WERI-Rb-1 (cell line): ENCODE measurements at places on chromosomes 16 and 17.
A peak's percentile ranks its signal among the peaks of the same experiment; 100 is the strongest.

- DNase-seq = no peak
These were observed 10.8 kb downstream of the TAX1BP3 start for GRCh38 chr17:3657588-3657869.

GRCh38 chr17:36591434-36592315 lies at the start of gene DHRS11:
DHRS11 (plus strand) TSS chr17:36591879; CDS start chr17:36592010, 131 bp downstream.
- DNase-seq = peak; percentile 87

- DNase-seq = no peak
These were observed 500.2 kb downstream of the SHISA9 start for GRCh38 chr16:13401641-13402040.

GRCh38 chr17:57941384-57942370 lies 13.5 kb downstream of the CUEDC1 start:
- DNase-seq = no peak

DNA sequence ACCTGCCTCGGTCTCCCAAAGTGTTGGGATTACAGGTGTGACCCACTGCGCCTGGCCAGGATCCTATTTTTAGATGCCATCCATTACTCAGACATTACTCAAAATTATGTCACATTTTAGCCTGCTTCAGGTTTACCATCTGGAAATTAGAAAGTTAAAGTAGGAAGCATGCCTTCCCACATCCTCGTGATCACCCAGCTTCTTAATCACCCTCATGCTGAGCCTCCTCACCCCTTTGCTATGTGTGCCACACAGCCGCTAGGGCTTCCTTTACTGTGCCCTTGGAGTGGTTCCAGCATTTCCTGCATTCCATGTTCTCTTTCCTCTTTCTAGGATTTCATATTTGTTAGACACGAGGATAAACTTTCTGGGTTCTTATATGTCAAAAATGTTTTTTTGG lies 9.3 kb downstream of the ADORA2B start:
- DNase-seq = no peak

- DNase-seq = no peak
These were observed 499.4 kb upstream of the HSBP1 start for GRCh38 chr16:83308414-83308813.

DNA sequence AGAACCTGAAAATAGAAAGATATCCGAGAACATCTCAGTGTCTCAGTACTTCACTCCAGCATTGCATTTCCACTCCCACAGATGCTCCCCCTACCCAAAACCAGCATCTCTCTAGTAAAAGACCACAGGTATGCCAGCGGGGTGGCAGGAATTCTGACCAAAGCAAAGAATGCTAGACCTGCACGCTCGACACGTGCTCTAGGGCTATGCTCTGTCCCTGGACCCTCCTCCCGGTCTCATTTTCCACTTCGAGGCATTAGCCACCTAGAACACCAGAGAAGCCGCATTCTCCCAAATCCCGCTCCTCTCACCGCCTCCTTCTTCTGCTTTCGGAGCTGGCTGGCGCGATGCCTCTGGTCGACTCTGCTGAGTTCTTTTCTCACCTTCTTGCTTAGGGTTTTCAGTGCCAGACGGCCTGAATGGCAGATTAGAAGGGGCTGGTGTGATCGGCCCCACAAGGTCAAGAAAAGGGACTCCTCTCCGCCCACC lies 487 bp downstream of the TSR1 start:
- no peak for DNase-seq

GRCh38 chr17:59001158-59001814 lies 105.4 kb downstream of the TRIM37 start:
- DNase-seq = no peak

GRCh38 chr17:73760439-73760758 lies 116.2 kb upstream of the SDK2 start:
- peak; percentile 64 for DNase-seq

DNA sequence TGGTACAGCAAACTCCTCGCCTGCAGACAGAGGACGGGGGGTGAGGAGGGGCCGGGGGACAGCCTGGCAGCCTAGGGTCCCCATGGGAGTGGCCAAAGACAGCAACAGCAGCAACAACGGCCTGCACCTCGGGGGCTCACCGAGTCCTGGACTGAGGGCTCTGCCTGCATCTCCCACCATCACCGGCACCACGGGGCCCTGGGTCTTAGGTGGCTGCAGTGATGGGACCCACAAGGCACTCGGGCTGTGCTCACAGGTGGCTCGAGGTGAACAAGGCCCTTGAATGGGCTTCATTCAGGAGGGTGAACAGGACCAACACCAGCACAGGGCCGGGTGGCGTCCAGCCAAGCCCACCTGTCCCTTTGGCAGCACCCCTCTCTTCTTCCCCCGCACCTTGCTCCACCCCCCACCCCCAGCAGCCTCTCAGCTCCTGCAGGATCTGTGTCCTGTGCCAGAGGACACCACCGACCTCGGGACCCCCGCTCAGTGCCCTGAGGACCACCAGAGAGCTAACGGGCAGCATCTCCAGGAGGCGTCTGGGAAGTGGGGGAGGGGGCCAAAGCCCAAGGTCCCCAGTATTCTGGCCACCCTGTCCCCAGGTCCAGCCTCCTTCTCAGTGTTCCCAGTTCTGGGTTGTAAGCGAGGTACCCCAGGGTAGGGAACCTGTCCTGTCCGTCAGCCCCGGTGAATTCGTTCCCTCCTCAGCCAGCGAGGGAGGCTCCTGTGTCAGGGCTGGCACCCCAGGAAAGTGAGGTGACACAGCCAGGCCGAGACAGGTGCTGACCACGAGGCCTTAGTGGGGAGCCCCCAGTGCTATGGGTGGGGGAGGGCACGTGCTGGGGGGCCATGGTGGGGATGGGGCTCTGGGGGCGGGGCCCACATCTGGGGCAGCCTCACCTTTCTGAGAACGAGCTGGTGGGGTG lies 94.3 kb downstream of the TBC1D16 start:
- DNase-seq = no peak

GRCh38 chr16:42069-42457 lies 11.3 kb downstream of the POLR3K start:
- no peak for DNase-seq

- DNase-seq = no peak
These were observed 5.7 kb upstream of the TOX3 start for GRCh38 chr16:52552643-52553042.

GRCh38 chr16:4240624-4241023 lies 1.3 kb downstream of the SRL start:
- no peak for DNase-seq

- no peak for DNase-seq
These were observed 10.8 kb upstream of the NME1 start for GRCh38 chr17:51142597-51142996.

DNA sequence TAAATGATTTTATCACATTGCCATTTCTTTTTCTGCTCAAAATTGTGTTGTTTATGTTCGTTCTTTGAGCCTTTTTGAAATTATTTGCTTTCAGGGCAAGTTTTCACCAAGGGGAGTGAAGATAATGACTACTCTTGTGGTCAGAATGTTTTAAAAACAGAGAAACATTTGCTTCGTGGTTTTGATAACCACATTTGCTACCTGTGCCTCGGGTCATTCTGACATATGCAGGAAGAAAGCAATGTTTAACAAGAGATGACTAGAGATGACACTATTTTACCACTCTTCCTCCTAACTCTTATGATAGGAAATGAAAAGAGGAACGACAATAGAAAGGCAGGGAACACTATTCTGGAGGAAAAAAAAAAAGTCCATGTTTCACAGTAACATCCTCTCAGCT lies 1496.5 kb upstream of the GOT2 start:
- DNase-seq = no peak

DNA sequence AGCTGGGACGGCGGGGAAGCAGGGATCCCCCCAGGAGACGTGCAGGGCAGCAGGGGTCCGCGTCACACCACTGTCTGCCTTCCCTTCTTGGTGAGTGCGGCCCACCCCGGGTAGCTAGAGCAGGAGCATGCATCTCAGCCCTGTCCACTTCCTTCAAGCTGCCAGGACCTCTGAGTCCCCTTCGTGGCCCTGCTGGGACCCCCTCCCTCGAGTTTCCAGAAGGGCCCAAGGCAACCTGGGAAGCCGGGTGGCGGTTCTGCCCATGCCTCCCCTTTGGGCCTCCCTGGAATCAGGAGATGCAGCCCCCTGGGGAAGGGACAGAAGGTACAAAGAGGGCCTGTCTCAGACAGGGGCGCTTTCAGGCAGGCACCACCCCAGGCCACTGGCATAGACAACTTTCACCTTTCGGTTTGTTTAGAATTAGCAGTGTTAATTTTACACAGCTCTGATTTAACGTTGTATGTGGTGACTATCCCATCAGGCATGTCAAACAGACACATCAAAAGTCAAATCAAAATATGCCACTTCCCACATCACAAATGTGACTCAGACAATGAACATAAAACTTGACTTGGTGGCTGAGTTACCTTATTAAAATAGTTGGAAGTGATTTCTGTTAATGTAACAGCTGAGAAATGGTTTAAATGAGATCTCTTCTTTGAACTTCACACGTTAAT lies 94.5 kb upstream of the METRNL start:
- DNase-seq = no peak

- DNase-seq = no peak
These were observed 62.1 kb upstream of the TNRC6A start for GRCh38 chr16:24667244-24667764.

- no peak for DNase-seq
These were observed 96.7 kb upstream of the XYLT1 start for GRCh38 chr16:17567455-17567854.

DNA sequence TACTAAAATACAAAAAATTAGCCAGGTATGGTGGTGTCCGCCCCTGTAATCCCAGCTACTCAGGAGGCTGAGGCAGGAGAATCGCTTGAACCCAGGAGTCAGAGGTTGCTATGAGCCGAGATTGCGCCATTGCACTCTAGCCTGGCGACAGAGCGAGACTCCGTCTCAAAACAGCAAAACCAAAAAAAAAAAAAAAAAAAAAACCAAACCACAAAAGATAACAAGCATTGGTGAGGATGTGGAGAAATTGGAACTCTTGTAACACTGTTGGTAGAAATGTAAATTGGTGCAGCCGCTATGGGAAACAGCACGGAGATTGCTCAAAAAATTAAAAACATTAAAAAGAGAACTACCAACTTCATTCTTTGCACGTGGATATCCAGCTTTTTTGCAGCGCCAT lies 119.4 kb downstream of the OR1D5 start:
- no peak for DNase-seq

DNA sequence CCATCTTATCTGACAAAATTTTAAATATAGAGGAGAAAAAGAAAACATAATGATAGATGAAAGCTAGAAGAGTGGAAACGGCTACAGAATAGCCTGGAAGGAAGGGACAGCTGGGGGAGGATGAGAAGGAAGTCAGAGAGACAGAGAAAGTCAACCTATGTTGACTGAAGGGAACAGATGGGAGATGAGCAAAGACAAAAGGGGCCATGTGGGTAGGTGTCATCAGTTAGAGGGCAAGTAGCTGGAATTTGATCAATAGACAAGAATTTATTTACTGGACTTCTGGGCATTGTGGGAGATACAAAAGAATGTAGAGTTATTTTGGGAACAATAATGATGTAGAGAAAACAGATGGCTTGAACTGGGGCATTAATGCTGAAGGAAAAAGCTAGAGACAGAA lies 194.4 kb downstream of the ANKFN1 start:
- DNase-seq = no peak

- peak; percentile 76 for DNase-seq
These were observed 37.9 kb downstream of the SOX8 start for GRCh38 chr16:1019231-1020090.

- DNase-seq = no peak
These were observed 699 bp upstream of the MAP1LC3B start for GRCh38 chr16:87391324-87391949.

DNA sequence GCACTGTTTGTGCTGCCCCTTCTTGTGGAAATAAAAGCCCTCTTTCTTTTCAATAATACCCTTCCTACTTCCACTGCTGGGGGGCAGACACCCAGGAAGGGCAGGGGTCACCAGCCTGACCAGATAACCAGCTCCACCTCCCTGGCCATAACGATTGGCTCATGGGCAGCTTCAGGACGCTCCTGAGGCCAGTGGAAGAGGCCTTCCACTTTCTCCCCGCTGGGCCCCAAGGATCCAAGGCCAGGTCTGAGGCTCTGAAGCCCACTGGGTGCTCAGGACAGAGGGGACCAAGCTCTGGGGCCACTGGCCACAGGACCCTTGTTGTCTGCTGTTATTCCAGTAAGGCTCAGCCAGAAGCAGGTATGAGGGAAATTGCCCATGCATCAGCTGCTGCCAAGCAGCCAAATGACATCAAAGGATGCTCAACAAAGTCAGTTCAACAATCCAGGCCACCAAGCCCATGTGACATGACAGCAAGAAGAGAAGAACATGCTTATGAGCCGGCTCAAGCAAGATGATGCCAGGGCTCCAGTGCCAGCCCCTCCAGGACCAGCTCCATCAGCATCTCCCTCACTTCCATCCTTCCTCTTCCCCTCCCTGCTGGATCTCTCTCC lies 238.8 kb downstream of the ZNF423 start:
- no peak for DNase-seq

- DNase-seq = no peak
These were observed 473.2 kb downstream of the RBFOX1 start for GRCh38 chr16:7805686-7806396.

DNA sequence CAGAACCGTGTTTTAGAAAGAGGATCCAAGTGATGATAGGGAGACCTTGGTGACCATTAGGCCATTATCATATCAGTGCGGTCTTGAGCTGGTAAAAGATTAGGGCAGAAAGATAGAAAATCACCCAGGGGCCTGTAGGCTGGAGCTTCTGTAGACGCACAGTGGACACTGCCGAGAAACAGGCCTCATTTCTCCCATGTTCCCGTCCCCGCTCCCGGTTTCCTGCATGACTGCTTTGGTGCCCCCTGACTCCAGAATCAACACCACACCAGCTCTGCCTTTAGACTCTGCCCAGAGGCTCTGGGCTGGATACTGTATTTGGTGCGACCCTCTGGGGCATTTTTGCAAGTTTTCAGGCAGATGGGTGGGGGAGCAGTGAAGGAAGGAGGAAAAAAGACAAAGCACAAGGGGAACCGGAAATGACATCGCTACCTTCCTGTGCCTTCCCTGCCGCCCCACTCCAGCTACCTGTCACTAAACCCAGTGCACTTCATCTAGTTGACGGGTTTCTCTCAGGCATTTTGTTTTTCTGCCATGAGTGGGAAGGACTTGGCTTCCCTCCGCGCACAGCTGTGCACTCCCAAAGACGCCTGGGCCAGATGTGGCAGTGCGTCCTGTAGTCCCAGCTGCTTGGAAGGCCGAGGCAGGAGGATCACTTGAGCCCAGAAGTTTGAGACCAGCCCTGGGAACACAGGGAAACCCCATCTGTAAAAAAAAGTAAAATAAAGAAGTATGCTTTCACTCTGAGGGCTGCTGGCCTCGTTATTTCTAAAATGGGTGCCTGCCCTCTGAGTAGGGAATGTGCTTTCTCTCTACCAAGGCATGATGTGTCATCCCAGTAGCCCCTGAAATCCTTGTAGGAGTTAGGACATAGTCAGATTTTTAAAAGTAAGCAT lies 214.1 kb downstream of the RPTOR start:
- no peak for DNase-seq

DNA sequence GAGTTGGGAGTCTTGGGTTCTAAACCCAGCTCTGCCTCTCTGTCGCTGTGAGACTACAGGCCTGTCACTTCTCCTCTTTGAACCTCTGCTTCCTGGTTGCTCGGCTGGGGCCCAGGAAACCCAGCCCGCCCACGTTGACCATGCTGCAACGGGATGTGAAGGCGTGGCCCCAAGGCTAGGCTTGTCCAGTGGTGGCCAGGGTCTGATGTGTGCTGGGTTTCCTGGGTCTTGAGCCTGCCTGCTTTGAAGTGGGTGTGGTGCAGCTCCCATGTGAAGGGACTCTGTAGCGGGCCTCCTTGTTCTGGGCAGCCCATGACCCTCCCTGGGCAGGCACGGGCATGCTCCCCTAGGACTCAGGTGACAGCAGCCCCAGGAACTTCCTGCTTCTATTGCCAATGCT lies 82.3 kb downstream of the SDR42E1 start:
- no peak for DNase-seq
